Spinal cord (tissue), 10 donors: ENCODE measurements at places on chromosomes 7 and 10. TPM values are rescaled to one million over a fixed set of nuclear protein-coding genes. Genes with fewer than 3 reads are reported as not detected.

MTPN gene
- total RNA-seq: 80.0 TPM

MOGAT3 gene
- not detected for total RNA-seq

FASTK gene
- total RNA-seq: 60.2 TPM

GDF2 gene
- total RNA-seq: not detected

SUGCT gene
- 3.5 TPM for total RNA-seq

GRCh38 chr10:91596825-91597196 is 36.1 kb downstream of the PPP1R3C start:
- no peak for DNase-seq

- DNase-seq: no peak
Measured at GRCh38 chr10:43075612-43076003, 1.3 kb upstream of the RET start.

DNA sequence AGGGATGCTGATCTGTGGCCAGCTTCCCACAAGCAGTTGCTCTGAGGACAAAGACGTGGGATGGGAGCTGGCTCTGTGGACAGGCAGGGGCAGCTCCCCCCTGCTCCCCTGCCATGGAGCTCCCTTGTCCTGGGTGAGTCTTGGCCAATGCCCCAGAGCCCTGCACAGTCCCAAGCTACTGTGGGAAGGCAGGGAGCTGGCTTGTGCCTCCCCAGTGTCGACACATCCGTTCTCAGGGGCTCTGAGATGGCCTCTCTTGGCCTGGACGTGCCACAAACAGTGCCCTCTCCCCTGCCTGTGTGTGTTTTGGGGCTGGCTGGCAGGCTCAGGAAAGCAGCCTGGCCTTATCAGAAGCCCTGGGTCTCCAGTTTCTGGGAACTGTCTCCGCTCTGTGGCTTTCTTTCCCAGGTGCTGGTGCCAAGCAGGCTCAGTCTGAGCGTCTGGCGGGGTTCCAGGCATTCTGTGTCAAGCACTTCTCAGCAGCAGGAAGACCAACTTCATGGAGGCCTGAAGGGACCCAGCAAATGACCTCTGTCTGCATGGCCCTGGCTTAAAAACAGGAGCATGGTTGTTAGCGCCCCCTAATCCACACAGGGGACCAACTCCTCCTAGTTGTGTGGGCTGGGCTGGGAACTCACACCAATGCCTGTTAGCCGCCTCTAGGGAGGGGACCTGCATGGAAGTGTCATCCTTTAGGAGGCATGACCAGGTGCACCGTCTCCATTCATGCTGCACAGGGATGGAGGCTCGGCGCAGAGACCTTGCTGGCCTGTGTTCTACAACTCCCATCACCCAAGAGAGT is 375.2 kb downstream of the RPS24 start:
- DNase-seq: peak; percentile 84

- no peak for DNase-seq
Measured at GRCh38 chr10:87752566-87752965, 65.5 kb downstream of the ATAD1 start.

- no peak for DNase-seq
Measured at GRCh38 chr10:122098924-122099323, 110.0 kb downstream of the TACC2 start.

- DNase-seq: no peak
Measured at GRCh38 chr10:130409331-130409730, 273.1 kb downstream of the GLRX3 start.

DNA sequence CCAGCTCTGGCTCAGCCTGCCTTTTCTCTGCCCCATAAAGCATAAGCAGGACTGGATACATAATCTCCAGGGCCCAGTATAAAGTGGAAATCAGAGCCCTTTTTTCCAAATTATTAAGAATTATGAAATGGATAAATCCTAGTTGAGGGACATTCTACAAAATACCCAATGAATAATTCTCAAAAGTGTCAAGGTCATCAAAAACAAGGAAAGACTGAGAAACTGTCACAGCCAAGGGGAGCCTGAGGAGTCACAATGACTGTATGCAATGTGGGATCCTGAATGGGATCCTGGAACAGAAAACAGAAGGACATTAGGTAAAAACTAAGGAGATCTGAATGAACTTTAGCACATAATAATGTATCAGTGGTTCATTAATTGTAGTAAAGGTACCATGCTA is 4.8 kb upstream of the UNC5B start:
- DNase-seq: no peak

- no peak for DNase-seq
Measured at GRCh38 chr10:18699849-18700840, 40.9 kb downstream of the ARL5B start.

DNA sequence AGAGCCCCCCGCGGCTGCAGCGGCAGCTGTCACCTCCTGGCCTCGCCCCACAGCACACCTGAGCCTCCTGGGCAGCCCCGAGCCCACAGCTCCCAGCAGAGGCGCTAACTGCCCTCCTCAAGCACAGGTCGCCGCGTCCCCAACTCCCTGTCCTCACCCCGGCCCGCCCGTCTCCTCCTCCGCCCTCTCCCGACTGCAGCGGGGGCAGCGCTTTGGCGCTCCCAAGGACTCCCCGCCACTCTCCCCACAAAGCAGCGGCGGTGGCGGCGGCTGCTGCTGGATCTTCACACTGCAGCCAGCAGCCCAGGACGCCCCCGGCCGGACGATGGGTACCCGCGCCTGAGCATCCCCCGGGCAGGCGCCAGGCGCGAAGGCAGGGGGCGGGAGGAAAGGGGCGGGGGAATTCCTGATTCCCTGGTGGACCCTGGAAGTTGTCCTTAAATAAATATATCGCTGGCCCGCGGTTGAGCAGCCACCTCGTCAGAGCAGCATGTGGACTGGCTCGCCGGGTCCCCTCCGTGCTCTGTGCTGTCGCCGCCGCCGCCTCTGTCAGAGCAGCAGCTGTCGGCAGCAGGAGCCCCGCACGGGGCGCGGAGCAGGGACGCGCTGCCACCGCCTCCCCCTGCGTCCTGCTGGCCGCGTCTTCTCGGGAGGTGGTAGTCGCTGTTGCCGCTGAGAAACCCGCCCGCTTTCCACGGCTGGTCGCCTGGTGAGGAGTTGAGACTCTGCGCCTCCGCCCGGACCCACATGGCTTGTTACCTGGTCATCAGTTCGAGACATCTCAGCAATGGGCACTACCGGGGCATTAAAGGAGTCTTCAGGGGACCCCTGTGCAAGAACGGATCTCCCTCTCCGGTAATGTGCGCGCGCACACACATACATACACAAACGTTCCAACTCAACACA is at the start of gene ZNF804B:
Gene ZNF804B, plus strand, starts transcription at position 471 of the 906 bp plus-strand sequence. Its CDS starts 277 bp downstream, at position 748.
- peak; percentile 83 for DNase-seq

GRCh38 chr7:158397885-158398284 is 189.7 kb downstream of the PTPRN2 start:
- DNase-seq: no peak
